ENCODE measurements at places on chromosomes 11 and 22.

DNA sequence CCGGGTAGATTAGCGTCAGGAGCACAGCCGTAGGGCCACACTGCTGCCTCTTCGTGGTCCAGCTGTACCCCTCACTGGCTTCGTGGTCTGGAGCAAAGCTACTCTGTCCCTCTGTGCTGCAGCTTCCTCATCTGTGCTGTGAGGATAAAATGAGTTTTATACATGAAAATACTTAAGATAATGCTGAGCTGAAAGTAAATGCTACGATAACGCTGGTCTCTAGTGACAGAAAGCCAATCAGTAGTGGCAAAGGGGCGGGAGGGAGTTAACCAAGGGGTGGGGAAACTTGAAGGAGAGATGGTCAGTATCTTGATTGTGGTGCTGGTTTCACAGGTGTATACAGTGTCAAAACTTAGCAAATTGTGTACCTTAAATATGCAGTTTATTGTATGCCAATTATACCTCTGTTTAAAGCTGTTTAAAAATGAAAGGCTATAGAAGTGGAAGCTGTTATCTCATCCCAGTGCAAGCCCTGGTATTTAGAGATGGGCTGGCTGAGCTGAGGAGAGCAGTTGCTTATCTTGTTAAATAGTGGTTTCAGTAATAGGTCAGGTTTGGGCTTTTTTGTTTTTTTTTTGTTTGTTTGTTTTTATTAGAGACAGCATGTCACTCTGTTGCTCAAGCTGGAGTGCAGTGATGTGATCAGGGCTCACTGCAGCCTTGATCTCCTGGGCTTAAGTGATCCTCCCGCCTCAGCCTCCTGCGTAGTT is 36.7 kb downstream of the ACO2 start:
- no peak for DNase-seq

DNA sequence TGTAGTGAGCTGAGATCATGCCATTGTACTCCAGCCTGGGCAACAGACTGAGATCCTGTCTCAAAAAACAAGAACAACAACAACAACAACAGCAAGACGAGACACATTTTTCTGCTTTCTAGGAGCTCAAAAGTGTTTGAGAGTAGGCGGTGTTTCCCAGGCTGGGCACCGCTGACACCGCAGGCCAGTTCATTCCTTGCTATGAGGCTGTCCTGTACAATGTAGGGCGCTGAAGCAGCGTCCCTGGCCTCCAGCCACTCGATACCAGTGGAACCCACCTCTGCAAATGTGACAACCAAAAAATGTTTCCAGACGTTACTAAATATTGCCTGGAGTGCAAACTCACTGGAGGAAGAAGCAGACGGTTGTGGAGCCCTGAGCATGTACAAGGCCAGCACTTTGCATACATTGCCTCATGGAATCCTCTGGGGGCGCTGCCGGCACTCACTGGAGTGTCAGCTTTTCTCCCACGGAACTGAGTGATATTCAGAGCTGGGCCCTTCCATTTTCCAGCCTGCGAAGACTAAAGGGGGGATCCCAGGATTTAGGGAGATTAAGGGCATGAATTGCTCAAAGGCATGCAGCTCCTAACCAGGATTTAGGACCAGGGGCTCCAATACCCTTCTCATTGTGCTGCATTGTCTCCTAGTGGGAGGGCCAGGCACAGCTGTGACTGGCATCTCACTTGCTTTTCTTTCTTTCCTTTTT is 5.8 kb upstream of the MIEF1 start:
- DNase-seq: peak; percentile 26

- peak; percentile 39 for DNase-seq
These were observed 12.7 kb downstream of the MAFF start for GRCh38 chr22:38214302-38215056.

GRCh38 chr11:16853266-16853665 is 114.8 kb downstream of the C11orf58 start:
- DNase-seq: no peak

GRCh38 chr22:17104336-17104935 is 16.7 kb downstream of the TMEM121B start:
- DNase-seq: no peak

- no peak for DNase-seq
These were observed 102.0 kb downstream of the ZNF280B start for GRCh38 chr22:22406445-22407027.
